Activated CD4-positive, alpha-beta T cell treated with anti-CD3 and anti-CD28 coated beads, Interleukin-2, amount 50 U/mL, for 24 hours (primary cell): ENCODE measurements at places on chromosomes 4 and X.
A peak's percentile ranks its signal among the peaks of the same experiment; 100 is the strongest.

DNA sequence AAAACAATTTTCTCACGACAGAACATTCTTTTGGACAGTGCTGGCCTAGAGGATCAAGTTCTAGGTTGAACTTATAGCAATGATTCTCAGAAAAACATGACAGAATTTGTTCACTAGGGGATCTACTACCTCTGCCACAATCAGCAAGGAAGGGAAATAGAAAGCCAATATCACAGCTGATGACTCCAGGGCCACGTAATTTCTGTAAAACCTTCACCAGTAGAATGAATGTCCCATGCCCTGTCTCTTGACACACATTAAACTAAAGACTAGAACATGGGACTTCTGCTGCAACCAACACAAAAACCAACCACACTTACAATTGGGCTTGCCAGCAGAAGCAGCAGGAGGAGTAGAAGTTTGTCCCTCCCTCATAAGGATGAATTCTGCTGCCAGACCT, 86.0 kb upstream of the NPFFR2 start:
- no peak for DNase-seq

DNA sequence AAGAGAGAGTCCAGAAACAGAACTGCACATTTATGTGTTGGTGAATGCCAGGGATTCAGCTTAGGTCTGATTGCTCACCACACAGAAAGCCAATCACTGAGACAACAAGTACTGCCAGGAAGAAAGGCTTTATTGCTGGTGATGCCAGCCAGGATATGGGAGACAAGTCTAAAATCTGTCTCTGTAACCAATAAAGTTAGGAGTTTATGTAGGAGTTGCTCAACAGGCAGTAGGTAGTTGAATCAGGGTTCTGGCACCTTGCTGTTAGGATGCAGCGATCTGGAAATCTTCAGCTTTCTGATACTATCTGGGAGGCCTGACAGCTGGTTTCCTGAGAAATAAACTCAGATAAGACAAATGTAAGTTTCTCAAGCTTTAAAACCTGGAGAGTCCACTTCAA, 120.2 kb upstream of the ENPP6 start:
- DNase-seq, result no peak

DNA sequence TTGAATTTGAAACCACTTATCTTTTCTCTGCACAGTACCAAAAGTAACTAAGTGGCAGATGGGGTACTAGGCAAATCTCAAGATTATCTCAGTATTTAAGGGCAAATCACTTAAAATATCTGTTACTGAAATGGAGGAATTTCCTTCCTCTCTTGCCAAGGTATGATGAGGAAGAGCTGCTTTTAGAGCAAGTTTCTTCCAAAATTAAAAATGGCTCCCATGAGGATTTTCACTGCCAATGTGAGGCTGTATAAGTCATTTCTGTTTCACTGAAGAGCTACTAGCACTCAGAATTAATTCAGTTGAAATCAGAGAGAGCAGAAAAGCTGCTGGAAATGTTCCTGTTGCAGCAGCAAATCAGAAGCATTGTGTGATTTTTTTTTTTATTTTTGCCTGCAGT, 43.4 kb downstream of the GABRB1 start:
- DNase-seq, result no peak

GRCh38 chr4:124433500-124433899, 279.0 kb downstream of the ANKRD50 start:
- no peak for DNase-seq

DNA sequence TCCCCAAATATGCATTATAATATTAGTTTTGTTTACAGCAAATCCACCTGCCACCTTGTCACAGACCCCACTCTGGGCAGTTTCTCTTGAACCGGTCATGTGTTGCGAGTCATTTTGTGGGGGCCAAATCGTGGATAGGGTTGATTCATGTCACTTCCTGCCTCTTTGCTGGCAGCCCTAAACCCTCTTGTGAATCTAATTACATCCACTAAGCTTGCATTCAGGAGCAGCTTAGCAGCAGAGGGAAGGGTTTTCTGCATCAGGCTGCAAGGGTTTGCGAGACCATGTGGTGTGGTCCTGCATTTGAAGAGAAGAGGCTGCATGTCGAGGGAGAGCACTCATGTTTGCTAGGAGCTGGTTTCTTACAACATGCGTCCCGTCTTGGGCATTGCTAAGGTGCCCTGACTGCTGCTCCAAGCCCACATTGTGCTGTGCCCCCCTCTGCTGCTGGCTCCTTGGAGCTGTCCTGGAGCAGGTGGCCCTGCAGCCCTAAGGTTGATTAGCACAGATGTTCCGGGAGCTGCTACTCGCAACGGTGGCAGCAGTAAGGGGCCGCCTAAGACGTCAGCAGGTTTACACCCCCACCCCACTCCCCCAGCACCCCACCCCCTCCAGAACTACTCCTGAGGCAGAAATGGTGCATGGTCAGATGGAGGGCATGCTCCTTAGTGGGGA, 88.9 kb upstream of the CLDN34 start:
- no peak for DNase-seq

DNA sequence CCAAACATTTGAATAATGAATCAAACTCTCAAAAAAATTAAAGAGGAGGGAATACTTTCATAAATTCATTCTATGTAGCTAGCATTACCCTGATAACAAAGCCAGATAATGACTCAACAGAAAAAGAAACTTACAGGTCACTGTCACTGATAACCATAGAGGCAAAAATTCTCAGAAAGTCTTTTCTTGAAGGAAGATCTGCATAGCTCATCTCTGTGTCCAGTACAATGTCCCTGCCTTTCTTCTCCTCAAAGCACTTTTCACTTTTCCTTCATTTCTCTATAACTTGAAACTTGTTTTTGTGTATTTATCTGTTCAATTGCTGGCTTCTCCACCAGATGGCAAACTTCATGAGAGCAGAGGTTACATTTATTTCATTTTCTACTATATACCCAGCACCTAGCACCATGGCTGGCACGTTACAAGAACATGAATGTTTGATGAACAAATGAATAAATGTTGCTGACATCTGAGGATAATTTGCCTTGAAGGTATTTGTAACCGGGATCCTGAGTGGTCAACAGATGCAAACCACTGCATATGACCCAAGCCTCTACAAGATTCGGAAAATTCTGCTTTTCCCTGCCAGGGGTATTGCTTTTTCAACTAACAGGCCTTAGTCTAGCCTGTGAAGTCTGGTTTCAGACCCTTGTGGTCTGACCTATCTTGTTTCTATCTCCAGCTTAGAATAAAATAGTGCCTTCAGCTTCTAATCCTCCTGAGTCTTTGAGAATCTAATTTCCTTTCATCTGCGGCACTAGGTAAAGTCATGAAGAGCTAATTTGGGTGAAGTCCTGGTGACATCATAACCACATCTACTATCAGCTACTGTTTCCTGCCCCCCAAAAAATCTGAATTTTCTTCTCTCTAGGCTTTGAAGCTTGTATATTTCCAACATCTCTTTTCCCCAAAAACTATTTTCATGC, 52.5 kb upstream of the ANTXR2 start:
- DNase-seq, result no peak

- no peak for DNase-seq
Measured at GRCh38 chrX:81367291-81367690, 165.4 kb downstream of the SH3BGRL start.

DNA sequence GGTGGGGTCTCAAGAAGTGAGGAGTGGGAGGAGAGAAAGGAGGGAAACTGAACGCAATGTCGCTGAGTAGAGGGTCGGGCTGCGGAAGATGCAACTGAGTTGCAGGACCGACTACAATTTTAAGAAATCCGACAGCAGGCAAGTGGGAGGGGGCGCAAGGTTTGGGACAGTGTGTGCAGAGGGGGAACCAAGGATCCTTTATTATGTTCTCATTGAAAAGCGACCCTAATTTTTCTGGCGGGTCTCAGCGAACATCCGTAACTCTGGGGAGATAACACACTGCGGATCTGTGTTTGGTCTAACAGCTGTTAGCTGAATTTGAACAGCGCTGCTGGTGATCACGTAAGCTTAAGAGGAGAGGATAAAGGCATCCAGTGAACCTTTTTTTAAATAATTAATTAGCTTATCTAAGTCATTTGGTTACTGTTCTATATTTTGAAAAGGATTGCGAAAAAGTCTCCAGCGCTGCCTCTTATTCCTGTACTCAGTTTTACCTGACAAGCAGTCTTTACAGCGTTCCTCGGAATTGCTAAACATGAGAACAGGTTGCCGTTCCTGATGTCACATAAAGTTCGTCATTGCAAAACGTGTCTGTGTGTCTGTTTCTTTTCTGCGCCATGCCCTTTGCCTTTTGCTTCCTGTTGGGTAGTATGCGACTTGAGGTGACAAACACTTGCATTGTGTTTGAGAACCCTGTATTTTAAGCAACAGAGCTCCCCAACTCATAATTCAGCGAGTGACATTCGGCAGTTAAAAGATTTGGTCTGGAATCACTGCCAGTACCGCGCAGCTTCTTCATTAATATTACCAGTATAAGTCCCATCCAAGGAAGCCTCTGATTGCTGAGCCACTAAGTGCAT, 1.3 kb downstream of the HTR2C start:
- DNase-seq, result no peak

DNA sequence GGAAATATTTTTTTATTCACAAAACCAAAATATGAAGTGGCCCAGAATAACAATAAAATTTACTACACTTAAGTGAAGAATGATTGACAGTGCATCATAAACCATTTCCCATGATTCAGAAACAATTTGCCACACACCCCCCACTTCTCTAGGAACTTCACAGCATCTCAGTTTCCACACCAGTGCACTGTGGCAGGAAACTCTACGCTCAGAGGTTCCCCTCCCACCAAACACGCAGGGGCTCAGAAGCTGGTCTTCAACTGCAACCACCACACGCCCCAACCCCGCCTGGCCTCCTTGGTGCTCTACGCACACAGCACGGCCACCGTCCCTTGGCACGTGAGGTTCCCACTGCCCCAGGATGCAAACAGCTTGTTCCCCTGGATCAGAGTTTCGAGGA, 63.7 kb downstream of the ZFYVE28 start:
- no peak for DNase-seq

GRCh38 chr4:2395584-2395983, 22.9 kb downstream of the ZFYVE28 start:
- no peak for DNase-seq

- DNase-seq, result no peak
Measured at GRCh38 chr4:91284480-91284879, 1019.3 kb upstream of the GRID2 start.

DNA sequence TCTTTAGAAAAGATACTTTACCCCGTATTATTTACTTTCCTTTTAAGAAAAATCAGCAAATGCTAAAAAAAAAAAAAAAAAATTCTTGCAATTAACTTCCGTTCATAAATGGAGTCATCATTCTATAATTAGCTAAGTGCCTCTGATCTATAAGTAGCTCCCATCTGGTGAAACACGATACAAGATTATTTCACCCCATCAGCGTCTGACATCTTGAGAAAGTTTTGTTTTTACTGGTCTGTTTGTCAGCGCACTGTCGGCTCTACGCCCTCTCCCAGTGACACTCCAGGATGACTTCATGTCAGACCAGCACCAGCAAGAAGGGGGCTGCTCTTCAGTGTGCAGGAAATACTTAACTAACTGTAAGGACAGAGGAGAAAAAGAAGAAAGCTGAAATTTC, 108.3 kb downstream of the AFAP1 start:
- peak; percentile 38 for DNase-seq

DNA sequence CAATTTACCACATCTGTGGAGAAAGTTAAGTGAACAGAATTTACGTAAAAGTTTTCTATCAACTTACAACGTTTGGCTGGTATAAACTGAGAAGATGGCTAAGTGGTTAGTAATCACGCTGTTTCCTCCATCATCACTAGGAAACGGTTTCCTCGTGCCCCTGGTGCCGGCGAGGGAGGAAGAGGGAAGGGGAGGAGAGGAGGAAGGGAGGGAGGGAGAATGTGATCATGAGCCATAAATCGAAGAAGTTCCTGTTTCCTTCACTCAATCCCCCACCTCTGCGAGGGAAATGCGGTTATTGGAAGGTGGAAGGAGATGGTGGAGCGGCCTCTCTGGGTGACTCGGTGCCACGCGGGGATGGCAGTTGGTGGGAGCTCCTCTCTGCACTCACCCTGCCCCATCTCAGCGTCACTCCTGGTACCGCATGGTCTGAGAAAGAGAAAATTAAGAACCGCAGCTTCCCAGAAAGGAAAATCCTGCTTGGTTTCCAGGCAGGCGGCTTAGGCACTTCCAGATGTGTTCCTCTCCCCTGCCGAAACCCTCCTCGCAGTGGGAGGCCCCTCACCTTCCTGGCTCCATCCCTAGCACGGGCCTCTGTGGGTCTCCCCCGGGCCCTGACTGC, 216.8 kb downstream of the AFAP1 start:
- DNase-seq, result no peak

DNA sequence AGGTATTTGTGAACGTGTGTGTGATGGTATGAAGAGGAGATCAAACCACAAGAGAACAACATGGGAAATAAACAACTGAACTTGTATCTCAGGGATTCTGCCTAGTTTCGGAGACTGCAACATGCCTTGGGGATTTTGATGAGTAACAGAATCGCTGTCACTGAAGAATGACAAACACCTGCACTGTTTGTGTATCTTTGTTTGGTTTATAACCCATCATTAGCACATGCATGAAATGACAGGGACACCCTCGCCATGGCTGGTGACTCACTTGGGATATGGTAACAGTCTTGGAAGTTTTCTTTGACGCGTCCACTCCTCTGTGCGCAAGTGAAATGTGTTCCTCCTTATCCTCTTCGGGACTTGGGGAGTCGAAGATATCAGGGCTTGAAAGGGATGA, 30.3 kb upstream of the MAP3K15 start:
- no peak for DNase-seq

DNA sequence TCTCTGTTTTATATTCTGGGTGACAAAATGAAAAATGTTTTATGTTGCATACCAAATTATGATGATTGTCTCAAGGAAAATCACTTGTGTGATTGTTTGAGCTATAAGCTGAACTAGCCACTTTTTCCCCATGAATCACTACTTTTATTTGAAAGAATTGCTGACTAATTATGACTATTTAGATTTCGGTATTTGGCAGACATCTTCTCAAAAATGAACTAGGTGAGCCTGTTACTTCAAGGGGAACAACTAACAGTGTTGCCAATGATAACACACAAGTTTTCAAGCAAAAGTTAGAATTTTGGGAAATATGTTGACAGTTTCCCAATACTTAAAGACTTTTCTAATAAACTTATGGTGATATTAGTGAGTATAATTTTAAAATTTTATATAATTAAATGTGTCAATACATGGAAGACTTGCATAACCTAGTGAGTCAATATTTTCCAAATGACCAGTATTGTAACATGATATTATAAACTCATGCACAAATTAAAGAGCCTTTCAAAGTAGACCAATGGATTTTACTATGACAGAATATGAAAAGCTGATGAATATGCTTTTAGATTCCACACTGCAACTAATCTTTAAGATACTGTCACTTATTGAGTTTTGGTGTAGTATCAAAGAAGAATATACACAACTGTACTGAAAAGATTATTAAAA, 187.7 kb upstream of the GATB start:
- no peak for DNase-seq

- DNase-seq, result no peak
Measured at GRCh38 chrX:53071064-53071463, 11.1 kb upstream of the TSPYL2 start.

GRCh38 chrX:45422216-45422925, 221.7 kb upstream of the DIPK2B start:
- no peak for DNase-seq

GRCh38 chrX:109533631-109534030, 3.0 kb upstream of the NXT2 start:
- DNase-seq, result no peak
